Bronchial epithelial cell (primary cell): ENCODE measurements at places on chromosomes 12 and 14. TPM values are rescaled to one million over a fixed set of nuclear protein-coding genes. Genes with fewer than 3 reads are reported as not detected.

The SLCO1B1 gene
- not detected in 2 replicates for total RNA-seq

The ITGA5 gene
- total RNA-seq = 53.5 and 98.5 TPM in 2 replicates

The NABP2 gene
- total RNA-seq = 25.3 and 40.5 TPM in 2 replicates

The SLC41A2 gene
- total RNA-seq = 1.5 and 2.4 TPM in 2 replicates

The LRRC9 gene
- total RNA-seq = not detected in 2 replicates

The CIDEB gene
- 1.2 and 3.9 TPM in 2 replicates for total RNA-seq

The IL23A gene
- total RNA-seq = 0.13 TPM in 1 of 2 replicates, not detected in the other

The ARHGEF25 gene
- 0.26 and 0.53 TPM in 2 replicates for total RNA-seq

The GLS2 gene
- total RNA-seq = 5.2 and 6.1 TPM in 2 replicates

The PRICKLE1 gene
- 1.1 and 2.4 TPM in 2 replicates for total RNA-seq

The NPAS3 gene
- total RNA-seq = 0.13 TPM in 1 of 2 replicates, not detected in the other

The HAL gene
- total RNA-seq = 0.26 and 0.79 TPM in 2 replicates

The GPR162 gene
- total RNA-seq = not detected in 2 replicates

The DEGS2 gene
- 0.53 and 9.7 TPM in 2 replicates for total RNA-seq

The CAPZA3 gene
- 0.13 TPM in 1 of 2 replicates, not detected in the other for total RNA-seq

The IQSEC3 gene
- total RNA-seq = not detected in 2 replicates

The IFNG-AS1 gene
- total RNA-seq = not detected in 2 replicates

The SERPINA4 gene
- not detected in 2 replicates for total RNA-seq

The PIWIL1 gene
- total RNA-seq = not detected in 2 replicates

The DLK1 gene
- total RNA-seq = not detected in 2 replicates

The GPR137C gene
- under 0.01 and 0.26 TPM in 2 replicates for total RNA-seq

The SOX5 gene
- total RNA-seq = under 0.01 TPM in 2 replicates

The TEX52 gene
- not detected in 2 replicates for total RNA-seq

The SLC4A8 gene
- total RNA-seq = 0.26 and 0.64 TPM in 2 replicates

The FGF6 gene
- total RNA-seq = not detected in 2 replicates

The TGM1 gene
- total RNA-seq = 88.7 and 382 TPM in 2 replicates

The RPL10L gene
- not detected in 2 replicates for total RNA-seq

The CLBA1 gene
- total RNA-seq = 8.4 and 14.1 TPM in 2 replicates

The GDF3 gene
- not detected in 2 replicates for total RNA-seq

The CPM gene
- total RNA-seq = 7.1 and 28.5 TPM in 2 replicates

The TAS2R9 gene
- total RNA-seq = not detected in 2 replicates

The SLC5A8 gene
- total RNA-seq = under 0.01 TPM in 1 of 2 replicates, not detected in the other

The MANSC1 gene
- 0.79 and 2.6 TPM in 2 replicates for total RNA-seq

The GPR132 gene
- total RNA-seq = 0.13 TPM in 1 of 2 replicates, not detected in the other

The EGLN3 gene
- total RNA-seq = 48.7 and 91.7 TPM in 2 replicates

The GTF2H3 gene
- total RNA-seq = 38.7 and 39.2 TPM in 2 replicates

The CIROP gene
- total RNA-seq = not detected in 2 replicates

The ABCB9 gene
- total RNA-seq = 2.3 and 3.4 TPM in 2 replicates

The KCNJ8 gene
- total RNA-seq = under 0.01 TPM in 1 of 2 replicates, not detected in the other

The LIN7A gene
- under 0.01 TPM in 1 of 2 replicates, not detected in the other for total RNA-seq

The PTGER2 gene
- under 0.01 TPM in 1 of 2 replicates, not detected in the other for total RNA-seq
